NCI-H2081 treated with DMSO at 0.1 percent for 48 hours (cell line): ENCODE measurements at places on chromosomes 5 and 9.

DNA sequence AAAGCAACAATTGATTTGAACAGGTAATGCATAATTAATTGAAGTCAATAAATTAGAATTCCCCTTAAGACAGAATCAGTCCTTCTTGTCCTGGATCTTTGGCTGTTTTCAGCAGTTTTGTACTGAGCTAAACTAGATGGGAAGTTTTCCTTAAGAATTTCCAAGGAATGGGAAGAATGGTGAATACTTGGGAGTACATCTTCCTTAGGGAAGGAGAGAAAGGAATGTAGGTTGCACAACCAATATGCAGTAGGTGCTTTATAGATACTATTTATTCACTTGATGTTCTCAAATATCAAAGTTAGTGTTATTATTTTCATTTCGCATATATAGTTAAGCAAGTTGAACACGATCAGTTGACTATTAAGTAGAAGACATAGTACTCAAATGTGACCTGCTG lies 183.5 kb upstream of the MAP1B start:
- no peak for DNase-seq

GRCh38 chr9:130214776-130215340 lies 42.7 kb downstream of the NCS1 start:
- no peak for DNase-seq

- DNase-seq: no peak
Measured at GRCh38 chr9:127448112-127448805, 2.9 kb downstream of the RPL12 start.

- DNase-seq: no peak
Measured at GRCh38 chr5:93281980-93282772, 298.8 kb downstream of the NR2F1-AS1 start.

DNA sequence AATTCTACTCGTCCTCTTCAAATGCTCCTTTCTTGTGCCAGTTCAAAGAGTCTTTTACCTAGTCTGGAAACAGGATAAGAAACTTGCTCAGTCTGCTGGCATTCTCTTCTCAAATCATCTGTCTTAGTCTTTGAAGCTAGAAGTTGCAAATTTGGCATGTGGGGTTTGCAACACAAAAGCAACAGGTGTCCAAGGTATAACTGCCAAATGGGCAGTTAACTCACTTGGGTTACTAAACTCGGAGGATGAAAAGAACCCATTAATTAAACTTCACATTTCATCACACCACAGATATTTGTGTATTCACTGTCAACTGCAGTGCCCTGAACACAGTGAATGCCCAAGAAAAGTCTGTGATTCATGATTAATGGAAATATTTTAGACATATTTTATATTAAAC lies 108.0 kb upstream of the TARS1 start:
- no peak for DNase-seq

DNA sequence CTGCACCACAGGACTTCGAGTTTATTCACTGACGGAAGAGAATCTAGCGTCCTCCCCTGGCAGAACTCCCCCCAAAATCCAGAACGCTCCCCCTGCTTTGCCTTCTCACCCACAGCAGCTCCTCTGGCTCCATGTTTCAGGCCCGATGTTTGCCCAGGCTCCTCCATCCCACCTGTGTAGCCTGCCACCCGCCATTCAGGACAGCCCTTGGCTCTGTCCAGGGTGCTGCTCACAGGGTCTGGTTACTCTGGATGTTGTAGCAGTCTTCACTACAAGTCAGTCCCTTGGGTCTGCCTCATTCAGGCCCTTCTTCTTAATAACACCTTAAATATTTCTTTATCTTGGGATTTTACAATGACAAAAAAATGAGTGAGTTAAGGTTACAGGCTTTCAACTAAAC lies 41.3 kb upstream of the SV2C start:
- no peak for DNase-seq

DNA sequence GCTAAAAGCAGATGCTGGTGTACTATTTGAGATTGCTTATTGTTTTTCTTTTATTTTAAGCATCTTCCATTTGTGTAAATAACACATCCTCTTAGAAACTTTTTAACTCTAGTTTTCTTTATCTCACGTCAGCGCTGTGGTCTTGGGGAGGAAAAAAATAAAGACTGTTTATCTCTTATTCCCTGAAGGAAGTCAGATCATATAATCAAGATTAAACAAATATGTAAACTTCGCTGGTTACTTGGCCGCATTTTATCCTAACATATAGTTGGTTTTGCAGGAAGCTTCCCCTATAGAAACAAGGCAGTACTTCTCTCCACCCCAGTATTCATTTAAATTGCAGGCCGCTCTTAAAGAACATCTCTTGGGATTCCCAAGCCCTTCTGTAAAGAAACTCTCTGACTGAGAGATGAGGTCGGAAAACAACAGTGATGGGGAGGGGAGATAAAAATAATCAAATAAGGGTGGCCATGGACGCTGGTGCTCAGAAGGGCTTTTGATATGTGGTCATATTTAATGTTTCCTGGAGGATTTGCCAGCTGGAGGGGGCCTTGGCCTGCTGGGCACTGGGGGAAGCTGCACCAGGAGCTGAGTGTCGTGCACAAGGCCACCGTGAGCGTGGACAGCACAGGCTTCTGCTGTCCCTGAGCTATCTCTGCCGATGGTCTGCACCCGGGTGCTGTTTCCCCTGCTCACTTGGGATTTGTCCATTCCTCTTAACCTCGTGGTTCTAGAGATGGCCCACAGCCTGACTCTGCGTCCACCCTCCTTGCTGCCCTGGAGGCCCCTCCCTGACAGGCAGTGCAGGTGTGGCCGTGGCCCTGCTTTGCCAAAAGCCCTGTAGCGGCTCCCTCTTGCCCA lies 23.8 kb downstream of the NEURL1B start:
- DNase-seq: no peak

GRCh38 chr5:68066277-68066955 lies 149.1 kb upstream of the PIK3R1 start:
- no peak for DNase-seq

DNA sequence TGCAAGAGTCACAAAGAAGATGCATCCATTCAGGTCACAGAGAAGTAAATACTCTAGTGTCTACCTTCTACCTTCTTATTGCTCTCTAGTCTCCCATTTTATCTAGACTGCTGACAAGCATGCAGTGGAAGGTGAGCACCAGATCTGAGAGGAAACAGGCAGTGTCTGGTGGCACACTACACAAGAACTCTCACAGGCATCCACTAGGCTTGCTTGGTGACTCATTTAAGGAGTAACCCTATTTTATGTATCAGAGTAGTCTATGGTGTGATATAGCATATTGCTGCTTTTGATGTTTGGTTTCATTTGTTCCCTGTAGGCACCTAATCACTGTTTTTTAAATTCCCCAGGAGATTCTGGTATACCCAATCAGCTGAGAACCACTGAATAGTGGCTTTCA lies 1.6 kb upstream of the THBS4 start:
- no peak for DNase-seq

GRCh38 chr5:41921874-41922273 lies 3.2 kb upstream of the FBXO4 start:
- DNase-seq: no peak

GRCh38 chr9:31637861-31638260 lies 746.6 kb upstream of the ACO1 start:
- DNase-seq: no peak
